ENCODE measurements at places on chromosomes 5 and 9. TPM values are rescaled to one million over a fixed set of nuclear protein-coding genes. Genes with fewer than 3 reads are reported as not detected.

The PCDHGA4 gene
- 7.2 TPM for total RNA-seq

DNA sequence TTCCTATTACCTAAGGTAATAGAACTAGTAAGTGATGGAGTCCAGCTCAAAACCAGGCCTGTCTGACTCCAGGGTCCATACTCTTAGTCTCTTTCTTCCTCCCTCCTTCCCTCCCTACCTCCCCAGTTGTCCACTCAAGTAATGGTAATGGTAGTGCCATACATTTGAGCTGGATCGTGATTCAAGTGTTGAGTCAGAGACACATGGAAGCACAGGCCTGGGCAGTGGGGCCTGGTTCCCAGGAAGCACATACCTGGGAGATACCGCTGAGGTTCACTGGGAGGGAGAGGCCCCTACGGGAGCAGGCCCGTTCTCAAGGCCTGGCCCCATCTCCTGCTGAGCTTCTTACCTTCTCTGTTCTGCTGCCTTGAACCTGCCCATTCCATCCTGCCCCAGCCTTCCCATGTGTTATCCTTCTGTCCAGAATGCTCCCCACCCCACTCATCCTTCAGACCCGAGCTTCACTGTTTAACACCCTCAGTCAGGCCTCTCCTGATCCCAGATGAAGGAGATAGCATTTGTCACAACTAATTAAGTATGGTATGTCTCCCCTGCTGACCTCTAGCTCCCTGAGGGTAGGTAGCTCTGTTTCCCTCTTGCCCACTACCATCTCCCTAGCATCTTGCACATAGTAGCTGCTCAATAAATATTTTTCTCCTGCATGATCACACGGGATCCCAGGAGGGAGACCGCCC lies 13.8 kb downstream of the URM1 start:
- DNase-seq, result no peak

DNA sequence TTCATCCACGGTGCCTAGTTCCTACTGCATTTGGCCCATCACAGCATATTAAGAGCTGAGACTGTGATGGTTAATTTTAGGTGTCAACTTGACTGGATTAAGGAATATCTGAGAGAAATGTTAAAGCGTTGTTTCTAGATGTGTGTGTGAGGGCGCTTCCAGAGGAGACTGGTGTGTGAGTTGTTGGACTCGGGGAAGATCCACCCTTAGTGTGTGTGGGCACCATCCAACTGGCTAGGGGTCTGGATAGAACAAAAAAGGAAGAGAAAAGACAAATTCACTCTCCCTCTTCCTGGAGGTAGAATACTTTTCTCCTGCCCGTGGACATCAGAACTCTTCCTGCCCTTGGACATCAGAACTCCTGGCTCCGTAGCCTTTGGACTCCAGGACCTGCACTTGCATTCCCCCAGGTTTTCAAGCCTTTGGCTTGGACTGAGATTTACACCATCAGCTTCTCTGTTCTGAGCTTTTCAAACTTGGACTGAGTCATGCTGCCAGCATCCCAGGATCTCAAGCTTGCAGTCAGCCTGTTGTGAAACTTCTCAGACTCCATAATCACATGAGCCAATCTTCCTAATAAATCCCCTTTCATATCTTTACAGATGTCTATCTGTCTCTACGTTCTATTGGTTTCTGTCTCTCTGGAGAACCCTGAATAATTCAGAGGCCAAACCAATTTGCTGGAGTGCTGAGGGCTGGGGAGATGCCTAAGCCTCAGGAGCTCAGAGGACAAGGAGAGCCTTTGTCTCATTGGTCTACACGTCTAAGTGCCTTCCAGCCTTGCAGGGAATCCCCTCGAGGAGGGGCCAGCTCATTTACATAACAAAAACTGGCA lies 164.5 kb downstream of the DCP2 start:
- no peak for DNase-seq

The PALM2AKAP2 gene
- 8.3 TPM for total RNA-seq

DNA sequence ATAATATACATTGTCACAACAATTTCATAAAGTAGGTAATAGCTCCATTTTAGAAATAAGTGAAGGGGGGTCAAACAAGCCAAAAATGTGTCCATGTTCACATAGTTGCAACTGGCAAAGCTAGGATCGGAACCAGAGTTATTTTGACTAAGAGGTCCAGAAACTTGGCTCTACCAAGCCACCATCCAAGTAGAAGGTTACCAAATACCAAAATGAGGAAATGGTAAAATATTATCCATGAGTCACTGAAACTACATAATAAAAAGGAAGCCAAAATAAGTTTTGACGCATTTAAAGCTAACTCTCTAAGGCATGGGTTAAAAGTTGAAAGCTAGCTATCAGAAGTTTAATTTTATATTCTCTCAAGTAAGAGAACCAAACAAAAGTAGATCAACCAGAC lies 886.9 kb upstream of the DMAC1 start:
- no peak for DNase-seq

Measured in GM23338 (cell line).